ELF-1 (cell line): ENCODE measurements at places on chromosomes 3 and 15.

DNA sequence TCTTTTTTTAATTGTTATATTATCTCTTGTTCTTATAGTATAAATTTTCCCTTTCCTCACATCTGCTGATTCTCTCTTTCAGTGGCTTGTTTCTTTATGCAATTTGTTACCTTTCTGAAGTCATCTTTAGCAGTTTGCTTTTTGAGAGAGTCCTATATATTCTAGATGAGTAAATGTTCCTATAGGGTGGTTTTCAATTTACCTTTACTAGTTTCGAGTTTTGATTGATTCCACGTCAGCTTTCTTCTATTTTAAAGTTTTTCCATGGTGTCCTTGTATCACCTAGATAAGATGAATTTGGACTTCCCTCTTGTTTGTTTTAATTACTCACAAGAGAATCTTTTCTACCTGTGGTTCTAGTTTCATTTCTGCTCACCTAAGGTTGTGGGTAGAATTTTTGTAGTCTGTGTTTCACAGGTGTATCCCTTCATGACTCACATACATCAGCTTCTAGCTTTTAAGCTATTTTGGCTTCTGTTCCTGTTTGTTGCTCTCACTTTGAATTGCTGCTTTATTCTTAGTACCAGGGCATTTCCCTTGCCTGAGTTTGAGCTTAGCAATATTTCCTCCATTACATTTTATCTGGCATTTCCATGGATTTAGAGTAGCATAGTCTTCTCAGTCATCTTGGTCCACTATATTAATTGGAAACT, 6.4 kb downstream of the TEX9 start:
- DNase-seq = no peak

DNA sequence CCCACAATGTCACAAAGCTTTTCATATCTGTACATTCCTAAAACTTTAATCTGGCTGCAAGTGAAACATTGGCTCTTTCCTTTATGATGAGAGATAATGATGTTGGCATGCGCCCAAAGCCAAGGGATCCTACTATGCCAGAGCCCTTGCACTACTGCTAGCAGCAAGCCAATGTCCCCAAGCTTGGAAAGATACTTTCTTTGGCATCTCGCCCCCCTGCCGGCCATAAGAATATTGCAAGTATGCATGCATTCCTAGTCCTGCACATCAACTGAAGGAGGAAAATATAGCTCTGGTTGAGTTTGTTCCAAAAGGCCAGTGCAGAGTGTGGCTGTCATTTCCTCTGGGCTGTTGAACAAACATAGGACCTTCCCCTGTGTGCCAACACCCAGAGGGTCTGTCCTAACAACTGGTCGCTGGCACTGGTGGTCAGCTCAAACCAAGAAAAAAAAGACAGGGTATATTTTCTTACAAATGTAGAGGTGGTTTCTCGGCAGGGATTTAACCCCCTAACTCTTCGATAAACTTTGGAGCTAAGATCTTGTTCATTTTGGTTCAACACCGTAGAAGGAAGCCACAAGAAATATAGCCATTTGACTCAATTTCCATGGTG, 120.9 kb upstream of the ZBED2 start:
- peak; percentile 13 for DNase-seq

DNA sequence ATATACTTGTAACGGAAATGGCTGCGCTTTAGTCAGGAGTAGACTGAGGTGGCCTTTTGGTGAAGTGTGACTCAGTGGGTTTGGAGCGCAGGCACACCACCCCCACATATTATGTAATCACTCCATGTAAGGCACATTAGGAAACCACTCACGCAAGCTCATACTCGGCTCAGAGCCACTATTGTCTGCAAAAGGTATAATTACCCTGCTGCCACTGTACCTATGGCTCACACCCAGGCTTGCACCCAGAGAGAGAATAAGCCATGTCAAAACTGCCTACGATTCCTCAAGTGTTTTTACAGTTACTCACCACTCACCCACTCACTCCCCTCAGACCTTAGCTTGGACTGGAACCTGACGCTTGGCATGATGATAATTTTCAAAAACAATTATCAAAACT, 611.9 kb upstream of the CCDC54 start:
- no peak for DNase-seq

DNA sequence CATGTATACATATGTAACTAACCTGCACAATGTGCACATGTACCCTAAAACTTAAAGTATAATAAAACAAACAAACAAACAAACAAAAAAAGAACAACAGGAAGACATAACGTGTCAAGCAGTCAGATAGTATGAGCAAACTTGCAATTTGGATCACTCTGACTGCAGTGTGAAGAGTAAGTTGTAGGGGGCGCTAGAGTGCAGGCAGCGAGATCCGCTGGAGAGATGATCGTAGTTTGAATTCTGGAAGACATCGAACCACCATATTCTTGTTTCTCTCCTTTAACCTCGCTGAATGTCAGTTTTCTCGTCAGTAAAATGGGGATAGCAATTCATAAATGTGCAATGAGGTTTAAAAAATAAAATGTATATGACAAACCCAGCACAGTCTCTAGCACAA, 165.2 kb upstream of the LMCD1 start:
- peak; percentile 20 for DNase-seq

GRCh38 chr3:161177991-161178390, 43.1 kb upstream of the NMD3 start:
- DNase-seq = no peak

DNA sequence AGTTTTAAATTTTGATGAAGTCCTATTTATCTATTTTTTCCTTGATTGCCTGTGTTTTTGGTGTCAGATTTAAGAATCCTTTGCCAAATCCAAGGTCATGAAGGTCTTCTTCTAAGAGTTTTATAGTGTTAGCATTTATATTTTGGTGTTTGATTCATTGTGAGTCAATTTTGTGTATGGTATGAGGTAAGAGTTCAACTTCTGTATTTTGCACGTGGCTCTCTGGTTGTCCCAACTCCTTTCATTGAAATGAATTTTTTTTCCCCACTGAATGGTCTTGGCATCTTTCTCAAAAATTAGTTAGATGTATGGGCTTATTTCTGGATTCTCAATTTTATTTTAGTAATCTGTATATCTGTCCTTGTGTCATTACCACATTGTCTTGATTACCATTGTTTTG, 57.1 kb upstream of the STRIT1 start:
- DNase-seq = no peak

- DNase-seq = no peak
Measured at GRCh38 chr15:91696981-91697380, 156.5 kb upstream of the SLCO3A1 start.

DNA sequence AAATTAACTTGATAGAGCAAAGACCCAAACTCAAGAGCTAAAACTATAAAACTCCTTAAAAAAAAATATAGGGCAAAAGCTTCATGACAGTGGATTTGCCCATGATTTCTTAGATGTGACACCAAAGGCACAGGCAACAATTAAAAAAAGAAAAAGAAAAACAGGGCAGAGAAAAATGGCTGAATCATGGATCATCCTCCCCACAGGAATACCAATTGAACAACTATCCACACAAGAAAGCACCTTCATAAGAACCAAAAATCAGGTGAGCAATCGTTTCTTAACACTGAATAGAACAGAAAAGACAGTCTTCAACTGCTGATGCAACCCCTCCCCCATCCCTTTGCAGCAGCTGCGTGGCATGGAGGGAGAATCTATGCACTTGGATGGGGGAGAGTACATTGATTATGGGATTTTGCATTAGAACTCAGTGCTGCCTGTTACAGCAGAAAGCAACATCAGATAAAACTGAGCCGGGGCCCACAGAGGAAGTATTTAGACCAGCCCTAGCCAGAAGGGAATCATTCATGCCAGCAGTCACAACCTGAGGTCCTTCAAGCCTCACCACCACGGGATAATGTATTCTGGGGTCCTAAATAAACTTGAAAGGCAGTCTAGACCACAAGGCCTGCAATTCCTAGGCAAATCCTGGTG, 15.7 kb downstream of the C3orf33 start:
- no peak for DNase-seq

GRCh38 chr15:86384186-86384585, 304.5 kb downstream of the AGBL1 start:
- DNase-seq = no peak

GRCh38 chr15:70210528-70210927, 112.8 kb upstream of the TLE3 start:
- no peak for DNase-seq

DNA sequence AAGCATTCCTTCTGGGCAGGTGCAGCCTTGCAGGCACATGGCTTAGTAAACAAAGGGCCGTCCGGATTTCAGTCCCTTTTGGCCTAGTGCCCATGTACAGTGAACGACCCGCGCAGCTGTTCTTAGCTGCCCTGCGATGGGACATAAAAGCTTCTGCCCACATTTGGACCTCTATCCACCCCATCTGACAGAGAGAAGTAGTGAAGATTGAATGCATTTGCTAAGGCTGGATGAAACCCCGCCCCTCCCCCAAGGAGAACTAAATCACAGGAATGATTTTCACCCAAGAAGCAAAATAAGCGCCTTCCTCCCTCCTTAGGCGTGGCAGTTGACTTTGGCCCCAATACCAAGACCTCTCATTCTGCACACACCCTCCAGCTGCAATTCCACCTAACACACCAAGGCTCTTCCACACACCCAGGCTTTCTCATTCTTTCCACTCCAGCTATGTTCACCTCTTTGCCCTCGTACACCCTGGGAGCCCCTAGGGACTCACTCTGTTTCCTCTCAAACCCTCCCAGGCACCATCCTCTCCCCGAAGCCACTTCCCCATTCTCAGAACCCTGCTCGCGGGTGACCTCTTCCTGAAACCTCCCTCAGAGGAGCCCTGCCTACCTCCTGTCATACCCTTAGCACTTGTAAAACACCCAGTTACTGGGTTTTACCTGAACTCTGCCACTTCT, 14.1 kb upstream of the HRH1 start:
- no peak for DNase-seq

GRCh38 chr3:122563717-122564025, 429 bp downstream of the PARP9 start:
- peak; percentile 14 for DNase-seq
